Activated CD4-positive, alpha-beta T cell treated with anti-CD3 and anti-CD28 coated beads, Interleukin-2, amount 10 ng/mL, durations not matched to agents 24 days and 14 days (primary cell): ENCODE measurements at places on chromosomes 3 and 15.
A peak's percentile ranks its signal among the peaks of the same experiment; 100 is the strongest.

- H3K27ac ChIP-seq = no peak overlapping the region
- DNase-seq = no peak
- H3K27me3 ChIP-seq = no peaks in the 10 kb centered on the region
- H3K36me3 ChIP-seq = no peaks in the 10 kb centered on the region
- no peak overlapping the region for H3K4me3 ChIP-seq
- H3K4me1 ChIP-seq = no peaks in the 10 kb centered on the region
Observed at GRCh38 chr3:5694266-5694665, 506.8 kb downstream of the EDEM1 start.

GRCh38 chr3:16504242-16504641, 9.3 kb downstream of the RFTN1 start:
- DNase-seq = no peak
- H3K27ac ChIP-seq = no peak overlapping the region
- peaks cover 68% of the 10 kb centered on the region for H3K36me3 ChIP-seq

- H3K36me3 ChIP-seq = no peaks in the 10 kb centered on the region
- no peak overlapping the region for H3K4me3 ChIP-seq
- H3K4me1 ChIP-seq = no peaks in the 10 kb centered on the region
- peaks cover 17% of the 10 kb centered on the region for H3K27me3 ChIP-seq
- DNase-seq = no peak
- no peak overlapping the region for H3K27ac ChIP-seq
Observed at GRCh38 chr15:98455904-98456303, 192.4 kb upstream of the IGF1R start.

GRCh38 chr3:148319161-148319915, 378.4 kb upstream of the AGTR1 start:
- no peaks in the 10 kb centered on the region for H3K27me3 ChIP-seq
- no peaks in the 10 kb centered on the region for H3K36me3 ChIP-seq
- DNase-seq = no peak
- no peak overlapping the region for H3K4me3 ChIP-seq
- peaks cover 3% of the 10 kb centered on the region for H3K4me1 ChIP-seq
- H3K27ac ChIP-seq = peak overlapping the region; percentile 13

DNA sequence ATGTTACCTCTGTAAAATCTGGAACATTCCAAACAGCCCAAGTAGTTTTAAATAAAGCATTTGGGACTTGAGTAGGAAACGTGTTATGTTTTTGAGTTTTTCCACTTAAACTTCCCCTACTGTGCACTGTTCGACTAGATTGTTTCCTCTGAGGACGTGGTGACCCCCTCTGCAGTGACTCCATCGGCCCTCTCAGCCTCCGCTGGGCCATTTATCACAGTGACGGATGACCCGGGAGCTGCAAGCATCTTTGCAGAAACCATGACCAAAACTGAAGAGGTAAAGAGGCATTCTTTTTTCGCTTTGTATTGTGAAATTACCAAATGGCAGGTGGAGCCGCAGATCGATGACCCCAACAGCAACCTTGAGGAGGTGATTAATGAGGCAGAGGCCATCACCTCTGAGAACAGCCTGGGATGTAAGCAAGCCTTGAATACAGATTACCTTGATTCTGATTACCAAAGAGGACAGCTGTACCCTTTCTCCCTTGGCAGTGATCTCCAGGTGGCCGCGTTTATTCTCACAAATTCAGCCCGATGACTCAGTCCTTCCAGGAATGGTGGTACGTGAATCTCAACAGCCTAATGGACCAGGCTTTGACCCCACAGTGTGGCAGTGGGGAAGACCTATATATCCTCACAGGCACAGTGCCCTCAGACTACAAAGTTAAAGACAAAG, 79.1 kb upstream of the FAN1 start:
- peak overlapping the region; percentile 34 for H3K27ac ChIP-seq
- peaks cover 17% of the 10 kb centered on the region for H3K36me3 ChIP-seq
- no peak for DNase-seq
- H3K4me3 ChIP-seq = peak overlapping the region; percentile 98
- H3K27me3 ChIP-seq = peaks cover 2% of the 10 kb centered on the region

DNA sequence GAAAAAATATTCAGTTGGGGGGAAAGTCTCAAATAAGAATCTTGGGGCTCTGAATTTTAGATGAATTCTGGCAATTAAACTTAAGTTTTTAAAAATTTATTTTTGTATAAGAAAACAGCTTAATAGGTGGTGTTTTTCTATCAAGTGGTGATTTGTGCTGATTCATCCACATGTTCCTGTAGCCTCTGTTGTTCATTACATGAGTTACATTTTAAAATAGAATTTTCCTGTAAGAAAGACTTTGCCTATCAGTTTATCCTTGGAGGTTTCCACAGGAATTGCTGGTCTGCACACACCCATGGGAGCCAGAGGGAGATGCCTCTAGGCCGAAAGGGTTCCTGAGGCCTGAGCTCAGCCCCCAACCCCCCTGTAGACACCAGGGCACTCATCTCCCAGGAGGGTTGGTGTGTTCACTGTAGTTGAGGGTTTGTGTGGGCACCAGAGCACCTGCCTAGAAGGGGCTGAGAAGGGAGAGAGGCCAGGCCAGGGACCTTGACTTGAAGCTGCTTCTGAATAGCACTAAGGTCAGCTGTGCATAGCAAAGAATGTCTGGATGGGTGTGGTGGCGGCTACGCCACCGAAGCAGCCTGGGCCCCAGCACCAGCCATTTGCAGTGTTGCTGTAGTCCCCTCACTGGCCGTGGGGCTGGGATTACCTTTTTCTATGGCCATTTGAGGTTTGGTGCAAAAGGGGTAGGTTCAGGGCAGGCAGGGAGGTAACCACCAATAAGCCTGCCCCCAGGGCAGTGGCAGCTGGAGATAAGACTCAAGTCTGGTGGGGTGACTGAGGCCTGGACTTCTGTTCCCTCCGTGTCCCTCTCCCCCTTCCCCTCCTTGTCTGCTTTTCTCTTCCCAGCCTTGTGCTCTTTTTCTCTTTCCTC, 11.9 kb downstream of the DNAJA4 start:
- H3K36me3 ChIP-seq = peaks cover 46% of the 10 kb centered on the region
- no peak for DNase-seq
- peaks cover 2% of the 10 kb centered on the region for H3K4me1 ChIP-seq

DNA sequence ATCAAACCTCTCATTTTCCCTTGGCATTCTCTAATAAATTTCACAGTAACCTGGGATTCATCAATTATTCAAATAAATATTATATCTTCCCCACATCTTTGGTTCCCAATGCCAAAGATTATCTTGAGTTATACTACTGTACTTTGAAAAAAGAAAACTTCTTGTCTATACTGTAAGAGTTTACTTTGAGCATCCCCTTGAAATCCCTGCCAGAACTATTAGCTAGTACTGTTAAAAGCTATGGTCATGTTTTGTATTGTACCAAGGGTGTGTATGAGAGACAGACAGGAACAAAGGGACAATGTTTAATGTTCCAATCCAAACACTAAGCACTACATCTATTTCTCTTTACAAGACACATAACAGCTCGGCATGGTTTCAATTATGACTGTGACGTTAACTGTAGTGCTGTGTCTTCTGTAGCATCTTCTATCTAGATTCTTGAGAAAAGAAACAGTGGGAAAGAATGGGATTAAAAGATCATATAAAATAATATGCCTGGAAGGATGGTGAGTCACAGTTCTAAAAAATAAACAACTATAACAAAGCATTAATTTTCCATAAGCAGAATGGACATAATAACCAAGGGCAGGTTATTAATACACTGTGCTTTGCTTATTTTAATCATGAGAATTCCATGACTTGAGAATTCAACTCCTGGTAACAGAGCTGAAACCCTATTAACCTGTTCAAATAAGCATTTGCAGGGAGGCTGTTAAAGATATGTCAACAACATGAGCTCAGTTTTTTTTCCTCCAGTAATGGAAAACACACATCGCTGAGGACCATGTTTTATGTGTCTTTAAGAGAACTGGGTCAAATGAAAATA, 71.1 kb downstream of the ALDH1A2 start:
- H3K4me1 ChIP-seq = no peaks in the 10 kb centered on the region
- H3K27me3 ChIP-seq = peaks cover 36% of the 10 kb centered on the region
- H3K27ac ChIP-seq = no peak overlapping the region
- no peaks in the 10 kb centered on the region for H3K36me3 ChIP-seq
- DNase-seq = no peak

DNA sequence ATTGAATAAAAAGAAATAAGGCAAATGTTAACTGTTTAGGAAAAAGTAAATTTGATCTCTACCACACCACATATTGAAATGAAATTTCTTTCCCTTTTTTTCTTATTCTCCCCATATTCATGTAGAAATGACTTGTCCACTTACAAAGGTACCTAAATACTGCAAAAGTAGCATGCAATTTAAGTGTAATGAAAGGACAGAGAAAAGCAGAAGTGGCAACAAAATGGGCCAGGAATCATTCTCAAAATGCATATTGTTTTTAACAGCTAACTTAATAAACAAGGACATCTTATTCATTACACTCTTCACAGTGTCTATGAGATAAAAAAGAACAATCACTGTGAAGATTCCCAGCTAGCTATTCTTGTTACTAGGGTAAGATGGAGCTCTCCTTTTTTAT, 40.6 kb upstream of the FGF7 start:
- no peak overlapping the region for H3K4me3 ChIP-seq
- H3K4me1 ChIP-seq = no peaks in the 10 kb centered on the region
- H3K27ac ChIP-seq = no peak overlapping the region
- DNase-seq = no peak

DNA sequence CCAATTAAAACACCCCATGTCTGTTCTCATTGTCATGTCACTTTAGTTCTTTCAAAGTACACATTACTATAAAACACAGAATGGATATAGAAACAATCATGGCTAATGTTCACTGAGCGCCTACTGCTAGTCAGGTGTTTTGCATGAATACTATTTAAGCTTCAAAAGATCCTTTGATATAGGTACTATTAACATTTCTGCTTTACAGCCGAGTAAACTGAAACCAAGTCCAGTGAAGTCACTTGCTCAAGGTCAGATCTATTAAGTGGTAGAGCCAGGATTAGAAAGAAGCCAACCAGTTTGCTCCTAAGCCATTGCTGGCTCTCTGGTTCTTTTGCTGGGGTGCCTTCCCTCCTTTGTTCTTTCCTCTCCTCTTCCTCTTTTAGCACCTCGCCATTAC, 32.4 kb upstream of the NMNAT3 start:
- no peak overlapping the region for H3K27ac ChIP-seq
- H3K36me3 ChIP-seq = no peaks in the 10 kb centered on the region
- DNase-seq = no peak
- no peak overlapping the region for H3K4me3 ChIP-seq

DNA sequence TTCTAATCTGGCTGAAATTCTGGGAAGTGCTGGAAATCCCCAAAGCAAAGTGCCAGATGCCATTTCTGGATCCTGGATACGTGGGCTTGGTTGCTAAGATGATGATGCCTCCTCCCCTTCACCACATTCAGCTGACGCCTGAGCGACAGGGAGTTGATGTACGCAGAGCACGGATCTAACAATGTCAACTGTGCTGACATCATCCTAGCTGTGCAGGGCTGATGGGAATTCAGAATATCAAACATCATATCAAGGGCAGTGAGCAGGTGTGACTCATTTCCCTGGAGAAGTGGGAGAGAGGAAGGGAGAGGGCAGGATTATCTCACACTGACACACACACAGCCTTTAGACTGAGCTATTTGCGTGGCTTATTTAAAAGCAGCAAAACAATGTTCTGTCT, 92.6 kb upstream of the ZBTB20 start:
- no peaks in the 10 kb centered on the region for H3K36me3 ChIP-seq
- no peak overlapping the region for H3K27ac ChIP-seq
- no peak for DNase-seq

GRCh38 chr3:31250116-31250777, 282.5 kb upstream of the STT3B start:
- H3K4me1 ChIP-seq = peaks cover 65% of the 10 kb centered on the region
- peak overlapping the region; percentile 67 for H3K27ac ChIP-seq
- no peak for DNase-seq
- peak overlapping the region; percentile 22 for H3K4me3 ChIP-seq

GRCh38 chr3:129619726-129620162, 13.3 kb upstream of the PLXND1 start:
- H3K27me3 ChIP-seq = peaks cover 3% of the 10 kb centered on the region
- no peaks in the 10 kb centered on the region for H3K36me3 ChIP-seq
- H3K4me1 ChIP-seq = peaks cover 4% of the 10 kb centered on the region
- no peak overlapping the region for H3K27ac ChIP-seq
- no peak for DNase-seq

- peak overlapping the region; percentile 92 for H3K27ac ChIP-seq
- H3K27me3 ChIP-seq = no peaks in the 10 kb centered on the region
- DNase-seq = peak; percentile 55
- H3K36me3 ChIP-seq = peaks cover 69% of the 10 kb centered on the region
Observed at GRCh38 chr3:184184546-184185230, 1.3 kb upstream of the ABCF3 start.

GRCh38 chr15:66945842-66946241, 119.6 kb upstream of the SMAD3 start:
- H3K27ac ChIP-seq = no peak overlapping the region
- H3K4me3 ChIP-seq = no peak overlapping the region
- H3K4me1 ChIP-seq = peaks cover 9% of the 10 kb centered on the region
- peaks cover 2% of the 10 kb centered on the region for H3K27me3 ChIP-seq
- no peaks in the 10 kb centered on the region for H3K36me3 ChIP-seq

GRCh38 chr3:107806021-107806420, 283.3 kb downstream of the BBX start:
- H3K27me3 ChIP-seq = no peaks in the 10 kb centered on the region
- DNase-seq = no peak
- H3K4me3 ChIP-seq = no peak overlapping the region
- peaks cover 40% of the 10 kb centered on the region for H3K36me3 ChIP-seq
- H3K4me1 ChIP-seq = peaks cover 6% of the 10 kb centered on the region
- no peak overlapping the region for H3K27ac ChIP-seq

GRCh38 chr3:80215191-80215590, 447.4 kb upstream of the ROBO1 start:
- H3K27me3 ChIP-seq = no peaks in the 10 kb centered on the region
- no peak overlapping the region for H3K27ac ChIP-seq
- no peak for DNase-seq
- no peak overlapping the region for H3K4me3 ChIP-seq
- no peaks in the 10 kb centered on the region for H3K4me1 ChIP-seq
- H3K36me3 ChIP-seq = no peaks in the 10 kb centered on the region

GRCh38 chr3:108863799-108864135, 41.2 kb downstream of the TRAT1 start:
- peaks cover 56% of the 10 kb centered on the region for H3K36me3 ChIP-seq
- peaks cover 38% of the 10 kb centered on the region for H3K4me1 ChIP-seq
- no peaks in the 10 kb centered on the region for H3K27me3 ChIP-seq
- H3K4me3 ChIP-seq = no peak overlapping the region
- H3K27ac ChIP-seq = no peak overlapping the region
- DNase-seq = no peak

- H3K27ac ChIP-seq = no peak overlapping the region
- no peaks in the 10 kb centered on the region for H3K4me1 ChIP-seq
- no peaks in the 10 kb centered on the region for H3K27me3 ChIP-seq
- no peak for DNase-seq
Observed at GRCh38 chr3:81005992-81006391, 755.5 kb downstream of the GBE1 start.
